ENCODE measurements at places on chromosomes 6 and 20.

GRCh38 chr6:117880824-117881223 is 26.2 kb upstream of the SLC35F1 start:
- no peak for DNase-seq

- DNase-seq: no peak
Measured at GRCh38 chr20:57435498-57436222, 44.5 kb downstream of the RBM38 start.

DNA sequence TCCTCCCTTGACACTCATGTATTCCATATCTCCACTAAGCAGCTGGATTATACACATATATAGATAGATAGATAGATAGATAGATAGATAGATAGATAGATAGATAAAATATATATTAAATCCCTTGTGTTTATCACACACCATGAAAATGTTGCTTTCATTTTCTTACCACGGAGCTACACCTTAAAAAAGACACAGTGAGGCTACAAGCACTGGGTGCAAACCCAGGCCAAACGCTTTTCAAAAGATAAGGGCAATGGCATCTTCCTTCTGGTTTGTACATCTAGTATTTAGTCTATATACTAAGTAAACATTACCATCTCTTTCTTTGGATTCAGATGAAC is 377.1 kb downstream of the ESR1 start:
- no peak for DNase-seq

DNA sequence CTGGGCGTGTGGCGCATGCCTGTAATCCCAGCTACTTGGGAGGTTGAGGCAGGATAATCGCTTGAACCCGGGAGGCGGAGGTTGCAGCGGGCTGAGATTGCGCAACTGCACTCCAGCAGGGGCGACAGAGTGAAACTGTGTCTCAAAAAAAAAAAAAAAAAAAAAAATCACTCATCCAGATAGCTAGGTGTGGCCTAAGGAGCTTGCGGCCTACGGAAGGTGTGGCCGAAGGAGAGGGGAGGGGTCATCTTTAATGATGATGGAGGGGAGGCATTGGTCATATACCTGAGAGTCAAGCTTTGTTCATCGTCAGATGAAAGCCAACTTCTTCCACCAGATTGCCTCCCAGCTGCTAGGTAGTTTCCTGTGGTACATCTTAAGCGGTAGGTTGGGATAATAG is 801 bp upstream of the PPARD start:
- no peak for DNase-seq

GRCh38 chr6:16055852-16056251 is 73.0 kb upstream of the MYLIP start:
- no peak for DNase-seq

- DNase-seq: no peak
Measured at GRCh38 chr6:148965287-148965686, 218.5 kb downstream of the UST start.

DNA sequence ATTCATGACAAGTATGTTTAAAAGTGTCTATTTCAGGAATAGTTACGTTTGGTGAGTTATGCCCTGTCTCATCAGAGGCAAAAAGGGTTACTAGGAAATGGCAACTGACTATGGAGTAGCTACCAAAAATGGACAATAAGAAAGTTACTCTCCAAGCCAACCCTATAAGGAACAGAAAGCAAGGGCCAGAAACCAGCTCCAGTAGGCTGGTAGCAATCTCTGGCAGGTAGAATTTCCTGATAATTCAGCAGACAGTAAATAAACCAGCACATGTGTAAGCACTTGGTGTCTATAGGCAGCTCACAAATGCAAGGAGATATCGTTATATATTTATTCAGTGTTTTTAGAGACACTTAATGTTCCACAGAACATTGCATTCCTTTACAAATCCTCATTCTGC is 20.3 kb downstream of the SOX4 start:
- DNase-seq: no peak

Data from stimulated activated CD4-positive, alpha-beta T cell treated with anti-CD3 and anti-CD28 coated beads, TNF-alpha, amount 100 ng/mL, for 1 hour (primary cell).